ENCODE measurements at places on chromosomes 2 and 18.

DNA sequence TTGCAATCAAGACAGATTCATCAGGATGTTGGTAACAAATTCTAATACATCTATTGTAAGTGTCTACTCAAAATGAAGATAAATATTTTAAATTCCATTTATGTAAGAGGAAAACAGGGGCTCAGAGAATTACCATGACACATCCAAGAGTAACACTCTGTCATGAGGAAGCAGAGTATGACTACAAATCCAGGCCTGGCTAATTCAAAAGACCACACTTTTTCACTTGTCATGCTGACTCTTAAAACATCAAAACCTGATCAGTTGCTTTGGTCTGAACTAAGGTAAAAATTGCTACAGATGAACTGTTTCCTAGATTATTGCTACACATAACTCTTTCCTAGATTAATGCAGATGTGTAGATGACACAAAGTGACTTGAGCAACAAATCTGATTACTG is 880.6 kb downstream of the TSN start:
- no peak for DNase-seq

GRCh38 chr18:63312737-63313395 is 6.7 kb downstream of the BCL2 start:
- no peak for DNase-seq

DNA sequence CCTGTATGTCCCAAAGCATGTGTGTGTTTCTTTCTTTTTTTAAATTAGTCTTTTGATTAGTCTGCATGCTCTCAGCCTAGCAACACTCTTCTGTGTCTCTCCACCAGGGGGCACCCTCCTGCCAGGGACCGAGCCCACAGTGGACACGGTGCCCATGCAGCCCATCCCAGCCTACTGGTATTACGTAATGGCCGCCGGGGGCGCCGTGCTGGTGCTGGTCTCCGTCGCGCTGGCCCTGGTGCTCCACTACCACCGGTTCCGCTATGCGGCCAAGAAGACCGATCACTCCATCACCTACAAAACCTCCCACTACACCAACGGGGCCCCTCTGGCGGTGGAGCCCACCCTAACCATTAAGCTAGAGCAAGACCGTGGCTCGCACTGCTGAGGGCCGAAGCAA is 93.8 kb downstream of the NRP2 start:
- DNase-seq, result no peak

DNA sequence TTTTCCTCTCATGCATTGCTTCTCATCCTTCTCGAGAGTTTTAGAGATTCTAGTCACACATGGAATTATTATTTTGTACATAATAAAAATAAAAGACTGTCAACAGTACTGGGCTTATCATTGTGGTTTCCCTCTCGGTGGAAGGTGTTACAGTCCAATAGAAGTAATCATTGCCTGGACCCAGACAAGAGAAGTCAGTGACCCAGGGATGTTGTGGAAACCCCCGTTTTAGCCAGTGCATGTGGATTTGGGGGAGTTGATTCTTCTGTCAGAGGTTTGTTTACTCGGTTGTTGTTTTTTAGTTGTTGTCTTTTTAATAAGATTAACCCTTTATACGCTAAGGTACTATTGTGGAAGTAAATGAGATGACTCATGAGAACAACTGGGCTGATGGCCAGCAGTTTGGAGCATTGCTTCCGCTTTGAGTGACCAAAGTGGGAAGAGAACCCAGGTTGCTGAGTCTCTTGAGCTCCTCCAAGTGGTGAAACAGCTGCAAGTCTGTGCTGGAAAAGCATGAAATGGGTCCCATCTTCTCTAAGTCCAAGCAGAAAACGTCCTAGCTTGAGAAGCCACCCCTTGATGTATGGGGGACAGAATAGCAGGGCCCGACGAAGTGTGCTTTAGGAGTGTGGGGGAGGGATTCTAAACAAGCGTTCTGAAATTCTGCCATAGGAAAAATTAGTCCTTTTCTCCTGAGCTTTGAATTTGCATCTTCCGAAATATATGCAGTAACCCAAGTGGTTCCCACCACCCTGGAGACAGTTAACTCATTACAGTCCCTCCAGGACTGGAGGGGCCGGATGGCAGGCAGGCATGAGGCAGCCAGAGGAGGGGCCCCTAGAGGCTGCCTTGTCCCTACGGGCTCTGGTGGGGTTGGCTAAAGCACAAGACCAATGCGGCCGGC is 61.8 kb upstream of the GPR45 start:
- no peak for DNase-seq

DNA sequence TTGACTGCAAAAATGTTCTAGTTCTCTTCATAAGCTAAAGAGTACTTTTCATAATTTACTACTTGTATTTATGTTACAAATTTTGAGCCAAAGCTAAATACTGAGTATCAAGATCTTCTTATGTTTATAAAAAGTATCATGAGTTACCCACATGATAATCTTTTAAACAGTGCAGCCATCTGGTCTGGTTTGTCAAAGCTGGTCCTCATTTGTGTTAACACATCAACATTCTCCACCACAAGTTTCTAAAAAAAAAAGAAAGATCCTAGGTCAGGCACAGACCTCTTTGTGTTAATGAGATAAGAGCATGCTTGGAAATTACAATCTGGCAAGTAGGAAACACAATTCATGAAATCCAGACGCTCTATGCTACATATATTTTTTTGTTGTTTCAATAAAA is 75.5 kb upstream of the FRZB start:
- no peak for DNase-seq

GRCh38 chr18:28432339-28432738 is 255.4 kb upstream of the CDH2 start:
- no peak for DNase-seq

GRCh38 chr2:129062146-129062912 is 743.7 kb upstream of the HS6ST1 start:
- no peak for DNase-seq
